Activated CD4-positive, alpha-beta T cell treated with anti-CD3 and anti-CD28 coated beads, Interleukin-2, amount 50 U/mL, for 16 hours (primary cell): ENCODE measurements at places on chromosomes 2 and 18.
A peak's percentile ranks its signal among the peaks of the same experiment; 100 is the strongest.

DNA sequence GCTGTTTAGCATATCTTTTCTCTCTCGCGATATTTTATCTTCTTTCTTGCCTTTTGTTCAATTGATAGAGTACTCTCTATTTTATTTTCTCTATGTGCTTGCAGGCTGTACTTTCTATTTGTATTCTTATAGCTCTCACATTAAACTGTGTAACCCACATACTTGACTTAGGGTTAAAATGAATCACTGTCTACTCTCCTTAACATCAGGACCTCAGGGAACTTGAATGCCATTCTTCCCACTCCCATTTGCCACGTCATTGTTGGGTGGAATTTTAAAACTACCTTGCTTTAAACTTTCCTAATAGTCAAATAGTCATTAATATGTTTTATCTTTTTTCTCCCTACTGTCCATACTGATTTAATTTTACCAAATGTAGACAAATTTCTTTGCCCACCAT lies 269.7 kb downstream of the ALPK2 start:
- no peak for DNase-seq

DNA sequence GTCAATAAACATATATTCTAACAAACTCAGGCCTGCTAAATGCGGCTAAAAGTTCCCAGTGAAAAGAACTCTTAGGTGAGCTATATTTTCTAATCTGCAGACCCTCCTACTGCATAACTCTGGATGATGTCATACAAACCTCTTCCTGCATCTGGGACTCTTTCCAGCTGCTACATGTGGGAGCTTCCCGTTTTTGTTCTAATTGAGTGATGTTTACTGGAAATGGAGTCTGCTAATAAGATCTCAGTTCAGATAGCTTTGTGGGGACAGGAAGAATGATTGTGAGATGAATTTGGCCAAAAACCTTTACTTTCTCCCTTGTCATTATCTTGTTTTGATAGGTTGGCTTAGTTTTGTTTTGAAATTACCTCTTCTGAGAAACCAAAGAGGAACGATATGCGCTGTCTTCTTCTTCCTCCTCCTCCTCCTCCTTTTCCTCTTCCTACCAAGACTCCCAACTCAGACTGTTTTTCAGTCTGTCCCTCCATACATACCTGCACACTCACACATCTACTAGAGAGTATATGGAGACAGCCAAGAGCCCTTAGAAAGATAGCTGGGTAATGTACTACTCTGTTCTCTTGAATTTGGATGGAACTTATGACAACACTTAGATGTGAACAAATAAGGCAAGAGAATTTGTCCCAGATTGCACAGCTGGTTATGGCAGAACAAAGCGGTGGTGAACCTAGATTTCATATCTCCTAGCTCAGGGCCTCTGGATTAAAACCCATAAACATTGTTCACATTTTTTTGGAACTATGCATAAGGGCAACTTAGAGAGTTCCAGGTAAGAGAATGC lies 39.8 kb upstream of the AAK1 start:
- DNase-seq, result peak; percentile 72

DNA sequence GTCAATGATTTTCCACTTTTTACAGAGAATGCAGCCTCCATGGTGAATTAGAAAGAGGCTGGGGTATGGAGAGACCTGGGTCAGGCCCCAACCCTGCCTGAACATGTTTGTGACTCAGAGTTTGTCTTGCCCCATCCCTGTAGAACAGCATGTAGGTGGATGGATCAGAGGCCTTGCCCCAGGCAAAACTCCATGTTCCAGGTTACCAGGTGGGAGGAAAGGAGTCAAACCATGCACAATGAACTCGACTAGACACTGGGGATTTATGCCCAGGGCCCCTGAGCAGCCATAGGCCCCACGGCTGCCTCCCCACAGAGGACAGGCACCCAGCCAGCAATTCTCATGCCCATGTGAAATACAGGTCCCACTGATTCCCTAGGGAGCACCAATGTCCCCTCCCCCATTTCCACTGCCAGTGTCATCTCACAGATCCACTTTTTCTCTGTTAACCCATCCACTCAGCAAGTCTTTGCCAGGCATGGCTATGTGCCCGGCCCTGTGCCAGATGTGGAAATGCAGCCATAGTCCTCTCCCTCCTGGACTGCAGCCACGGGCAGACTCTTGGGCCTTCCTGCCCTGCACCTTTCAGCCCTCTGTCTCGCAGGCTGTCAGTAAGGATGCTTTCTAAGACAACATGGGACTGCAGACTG lies 737.8 kb upstream of the HS6ST1 start:
- DNase-seq, result no peak

- DNase-seq, result no peak
Observed at GRCh38 chr18:79819968-79820351, 22.2 kb downstream of the KCNG2 start.

DNA sequence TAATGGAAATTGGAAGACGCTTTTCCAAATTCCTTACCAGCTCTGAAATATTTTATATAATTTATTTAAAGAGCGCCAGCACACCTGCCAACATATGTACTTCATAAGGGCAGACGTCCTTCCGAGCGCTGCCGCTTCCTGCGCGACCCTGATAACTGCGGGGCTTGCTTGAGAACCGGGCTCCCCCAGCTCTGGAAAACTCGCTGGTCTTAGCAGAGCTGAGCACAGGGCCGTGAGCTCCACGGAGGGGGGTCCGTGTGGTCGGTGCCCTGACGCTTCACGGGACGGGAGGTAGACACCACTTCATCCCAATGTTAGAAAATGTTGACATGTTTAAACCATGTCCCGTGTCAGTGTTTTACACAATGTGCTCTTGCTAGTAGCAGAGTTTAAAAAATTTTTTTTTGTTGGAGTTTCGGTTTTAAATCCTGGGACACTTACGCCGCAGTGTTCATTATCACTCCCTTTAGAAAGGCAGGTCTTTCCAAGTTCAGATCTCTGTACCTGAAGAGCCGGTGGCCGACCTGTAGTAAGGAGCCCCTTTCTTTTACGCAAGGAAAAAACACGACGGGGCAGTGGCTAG lies 1.6 kb downstream of the NFATC1 start:
- no peak for DNase-seq

GRCh38 chr2:144510294-144510991 lies 9.5 kb downstream of the ZEB2 start:
- DNase-seq, result peak; percentile 62

DNA sequence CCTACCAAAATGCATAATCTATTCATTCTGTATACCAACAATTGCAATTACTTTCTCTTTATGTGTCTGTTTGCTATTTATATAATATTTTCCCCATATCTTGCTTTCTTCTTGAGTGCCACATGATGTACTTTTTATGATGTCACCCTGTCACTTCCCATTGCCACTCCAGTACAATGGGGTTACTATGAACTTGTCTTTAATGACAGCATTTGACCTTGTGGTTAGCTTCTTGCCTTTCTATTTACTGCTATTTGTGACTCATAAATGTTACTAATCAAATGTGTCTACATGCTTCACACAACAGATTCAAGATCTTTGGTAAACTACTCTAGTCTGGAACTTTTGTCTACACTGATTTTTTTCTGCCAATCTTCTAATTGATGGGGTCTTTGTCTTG lies 486.3 kb downstream of the NR4A2 start:
- no peak for DNase-seq

- no peak for DNase-seq
Observed at GRCh38 chr2:99810225-99810624, 320.4 kb upstream of the REV1 start.

DNA sequence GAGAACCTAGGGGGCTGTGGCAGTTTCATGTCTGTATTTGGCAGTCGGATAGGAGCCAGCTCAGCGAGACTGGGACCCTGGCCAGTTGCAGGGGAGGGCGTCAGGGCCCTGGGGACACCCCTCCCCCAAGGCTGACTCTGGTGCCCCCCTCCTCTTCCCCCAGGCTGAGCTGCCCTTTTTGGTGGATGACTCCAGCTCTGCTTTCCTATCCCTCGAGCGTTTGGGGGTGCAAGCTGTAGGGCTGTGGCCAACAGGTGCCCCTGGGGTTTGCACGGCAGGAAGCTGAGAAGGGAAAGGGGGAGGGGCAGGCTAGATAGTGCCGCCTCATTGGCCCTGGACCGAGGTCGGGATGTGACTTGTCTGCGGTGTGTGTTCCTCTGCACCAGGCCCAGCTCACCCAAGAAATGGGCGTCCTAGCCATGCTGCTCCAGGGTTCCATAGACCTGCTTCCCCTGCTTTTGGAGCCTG lies 26.4 kb downstream of the SPEG start:
- peak; percentile 23 for DNase-seq

DNA sequence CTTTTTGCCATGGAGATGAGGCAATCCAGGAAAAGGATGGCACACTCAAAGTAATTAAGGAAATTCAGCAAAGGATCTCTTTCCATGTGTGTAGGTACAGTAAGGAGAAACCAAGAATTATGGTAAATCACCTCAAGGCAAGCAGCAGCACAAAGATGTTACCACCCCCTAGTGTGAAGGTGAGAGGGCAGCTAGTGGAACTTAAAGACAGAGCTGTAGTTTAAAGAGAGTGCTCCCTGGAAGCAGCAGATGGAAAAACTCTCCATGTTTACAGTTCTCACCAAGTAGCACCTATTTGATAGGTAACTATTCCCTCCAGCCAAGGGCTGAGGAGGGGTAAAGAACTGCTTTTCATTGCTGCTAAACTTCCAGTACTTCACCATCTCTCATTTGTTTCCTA lies 860.4 kb upstream of the CRIM1 start:
- no peak for DNase-seq

DNA sequence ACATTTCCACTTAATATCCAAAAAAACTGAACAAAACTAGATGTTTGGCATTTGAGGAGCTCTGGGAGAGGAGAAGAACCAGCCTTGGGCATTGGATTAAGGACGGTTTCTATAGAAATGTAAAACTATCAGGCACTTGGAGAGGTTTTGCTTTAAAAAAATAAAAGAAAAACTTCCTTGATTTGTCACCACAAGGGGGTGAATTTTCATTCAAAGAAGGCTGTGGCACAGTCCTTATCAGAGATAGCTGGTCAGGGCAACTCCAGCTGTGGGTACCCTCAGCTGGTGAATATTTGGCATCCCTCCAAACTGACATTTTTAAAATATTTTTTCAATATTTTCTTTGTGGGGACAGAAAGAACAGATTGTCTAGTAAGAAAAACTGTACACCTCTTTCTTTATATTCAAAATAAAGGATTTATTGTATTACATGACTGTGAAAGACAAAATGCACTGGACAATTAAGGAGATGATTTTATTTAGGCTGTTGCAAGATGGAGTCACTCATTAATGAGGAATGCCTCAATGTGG lies 46.1 kb upstream of the TBC1D8 start:
- no peak for DNase-seq

- DNase-seq, result no peak
Observed at GRCh38 chr18:25261768-25262167, 90.2 kb downstream of the ZNF521 start.

DNA sequence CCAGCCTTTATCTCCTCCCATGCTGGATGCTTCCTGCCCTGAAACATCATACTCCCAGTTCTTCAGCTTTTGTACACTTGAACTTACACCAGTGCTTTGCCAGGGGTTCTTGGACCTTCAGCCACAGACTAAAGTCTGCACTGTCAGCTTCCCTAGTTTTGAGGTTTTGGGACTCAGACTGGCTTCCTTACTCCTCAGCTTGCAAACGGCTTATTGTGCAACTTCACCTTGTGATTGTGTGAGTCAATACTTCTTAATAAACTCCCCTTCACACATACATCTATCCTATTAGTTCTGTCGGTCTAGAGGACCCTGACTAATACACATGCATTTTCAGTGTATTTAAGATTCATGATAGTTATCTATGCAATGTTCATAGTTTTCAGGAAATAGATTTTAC lies 35.8 kb upstream of the ZNF804A start:
- DNase-seq, result no peak

- peak; percentile 31 for DNase-seq
Observed at GRCh38 chr2:75053484-75054112, 95.2 kb downstream of the POLE4 start.

GRCh38 chr2:165376571-165376975 lies 92.9 kb upstream of the CSRNP3 start:
- no peak for DNase-seq

- peak; percentile 36 for DNase-seq
Observed at GRCh38 chr2:102187496-102188150, 800 bp downstream of the IL1RL2 start.

GRCh38 chr2:118320658-118321057 lies 232.4 kb downstream of the INSIG2 start:
- no peak for DNase-seq

DNA sequence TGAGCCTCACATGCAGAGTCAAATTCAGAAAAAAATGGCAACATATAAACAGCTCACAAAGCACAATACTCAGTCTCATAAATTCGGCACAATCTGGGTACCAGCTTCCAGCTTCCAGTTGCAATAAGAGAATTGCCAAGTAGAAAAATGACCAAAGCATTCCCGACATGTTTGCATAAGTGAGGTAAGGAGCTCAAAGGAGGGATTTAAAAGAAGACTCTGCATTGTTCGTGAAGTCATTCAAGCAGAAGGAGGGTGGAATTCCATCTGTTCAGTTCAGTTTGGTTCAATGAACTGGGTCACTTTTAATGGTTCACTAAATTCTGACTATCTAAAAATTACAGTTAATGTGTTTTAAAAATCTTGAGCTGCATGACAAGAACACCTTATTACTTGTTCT lies 106.7 kb upstream of the KLHL14 start:
- DNase-seq, result no peak
